Stimulated activated CD4-positive, alpha-beta T cell treated with anti-CD3 and anti-CD28 coated beads, Interleukin-1b, Interleukin-23, amount 100 ng/mL, for 1 hour (primary cell): ENCODE measurements at places on chromosomes 1 and 21.

GRCh38 chr1:195979646-195980045 is 628.6 kb downstream of the KCNT2 start:
- DNase-seq, result no peak

GRCh38 chr1:58180537-58180936 is 366.0 kb downstream of the OMA1 start:
- DNase-seq, result no peak

DNA sequence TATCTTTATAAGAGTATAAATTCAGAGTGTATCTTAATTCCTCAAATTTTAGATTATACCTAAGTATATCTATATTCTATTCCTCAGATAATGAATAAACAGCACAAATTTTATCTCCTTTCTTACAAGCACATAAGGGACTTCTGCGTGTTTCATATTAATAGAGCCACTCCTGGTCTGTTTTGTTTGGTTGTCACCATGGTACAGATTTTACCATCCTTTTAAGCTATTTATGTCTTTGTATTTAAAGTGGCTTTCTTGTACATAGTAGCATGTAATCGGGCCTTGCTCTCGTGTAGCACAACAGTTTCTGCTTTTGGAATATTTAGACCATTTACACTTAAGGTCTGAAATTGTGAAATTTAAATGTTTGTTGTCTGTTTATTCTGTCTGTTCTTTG is 52.6 kb upstream of the SLC35A3 start:
- DNase-seq, result no peak

DNA sequence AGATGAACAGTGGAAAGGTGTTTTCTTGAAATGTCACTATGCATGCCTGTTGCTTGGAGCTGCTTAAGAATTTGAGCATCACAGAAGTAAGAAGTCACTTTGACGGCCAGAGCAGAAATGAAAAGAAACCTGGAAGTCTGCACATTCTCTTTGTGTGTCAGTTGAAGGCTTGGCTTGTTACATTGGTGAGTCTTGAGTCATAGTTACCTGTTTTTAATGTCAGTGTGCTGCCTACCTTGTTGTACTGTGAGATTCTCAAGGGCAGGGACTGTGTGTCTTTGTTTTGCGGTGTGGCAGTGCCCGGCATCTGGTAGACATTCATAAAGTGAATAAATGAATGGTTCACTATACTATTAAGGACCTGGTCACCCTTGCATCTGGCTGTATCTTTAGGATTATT is 9.9 kb downstream of the OTUD3 start:
- DNase-seq, result no peak

DNA sequence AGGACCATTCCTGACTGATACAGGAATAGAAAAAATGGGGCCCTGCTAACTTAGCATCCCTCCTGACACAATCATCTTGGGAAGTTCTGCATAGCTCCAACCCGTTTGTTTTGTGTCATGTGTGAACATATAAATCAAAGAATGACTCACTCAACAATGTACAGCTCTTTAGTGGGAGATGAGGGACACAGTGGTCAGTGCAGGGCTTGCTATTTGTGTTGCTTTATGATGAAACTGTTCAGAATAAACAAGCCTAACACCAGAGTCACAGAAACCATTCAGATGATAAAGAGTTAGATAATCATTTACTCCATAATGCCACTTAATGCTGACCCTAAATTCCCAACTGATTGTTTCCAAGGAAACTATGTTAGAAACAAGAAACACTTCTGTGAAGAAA is 154.2 kb upstream of the ZNHIT6 start:
- DNase-seq, result no peak

GRCh38 chr1:94686882-94687281 is 133.3 kb upstream of the SLC44A3 start:
- no peak for DNase-seq

DNA sequence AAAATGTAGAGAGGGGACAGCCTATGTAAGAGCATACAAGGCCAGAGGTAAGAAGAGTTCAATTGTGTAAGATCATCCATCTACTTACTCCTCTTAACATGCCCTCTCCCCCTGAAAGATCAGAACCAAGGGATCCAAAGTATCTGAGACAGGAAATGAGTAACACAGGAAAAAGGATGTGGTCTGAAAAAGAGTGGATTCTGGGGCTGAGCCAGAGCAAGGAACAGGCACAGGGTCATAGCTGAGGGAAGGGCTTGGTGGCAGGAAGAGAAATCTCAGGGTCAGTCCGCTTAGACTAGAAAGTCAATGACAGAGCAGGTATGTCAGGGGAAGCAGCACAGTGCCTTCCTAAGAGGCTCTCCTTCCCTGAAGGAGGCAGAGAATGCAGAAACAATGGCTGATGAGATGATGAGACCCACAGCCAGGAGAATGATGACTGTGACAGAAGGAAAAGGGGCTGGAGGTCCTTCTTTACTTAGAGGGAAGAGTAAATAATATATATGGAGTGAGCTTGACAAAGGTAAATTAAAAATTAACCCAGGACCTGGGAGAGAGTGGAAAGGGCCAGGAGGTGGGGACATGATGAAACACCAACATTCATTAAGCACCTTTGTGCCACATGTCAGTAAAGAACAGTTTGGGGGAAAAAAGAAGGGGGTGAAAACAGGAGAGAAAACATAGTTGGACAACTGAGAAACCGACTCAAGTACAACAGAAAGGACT is 26.2 kb upstream of the A3GALT2 start:
- no peak for DNase-seq

DNA sequence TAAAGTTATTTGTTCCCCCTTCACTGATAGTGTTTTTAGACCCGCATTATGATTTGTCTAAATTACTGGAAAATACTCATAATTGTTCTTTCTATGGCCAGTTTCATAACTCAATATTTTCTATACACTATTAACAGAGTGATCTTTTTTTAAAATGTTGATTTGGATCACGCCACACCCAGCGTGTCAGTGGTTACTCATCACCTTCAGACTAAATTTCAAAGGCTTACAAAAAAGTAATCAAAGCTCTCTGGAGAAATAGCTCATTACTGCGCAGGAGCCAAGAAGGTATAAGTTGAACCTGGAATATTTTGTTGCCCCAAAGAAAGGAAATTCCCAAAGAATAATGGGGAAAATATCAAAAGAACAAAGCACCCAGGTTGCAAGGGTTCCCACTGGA is 104.9 kb downstream of the EVI5 start:
- DNase-seq, result no peak

DNA sequence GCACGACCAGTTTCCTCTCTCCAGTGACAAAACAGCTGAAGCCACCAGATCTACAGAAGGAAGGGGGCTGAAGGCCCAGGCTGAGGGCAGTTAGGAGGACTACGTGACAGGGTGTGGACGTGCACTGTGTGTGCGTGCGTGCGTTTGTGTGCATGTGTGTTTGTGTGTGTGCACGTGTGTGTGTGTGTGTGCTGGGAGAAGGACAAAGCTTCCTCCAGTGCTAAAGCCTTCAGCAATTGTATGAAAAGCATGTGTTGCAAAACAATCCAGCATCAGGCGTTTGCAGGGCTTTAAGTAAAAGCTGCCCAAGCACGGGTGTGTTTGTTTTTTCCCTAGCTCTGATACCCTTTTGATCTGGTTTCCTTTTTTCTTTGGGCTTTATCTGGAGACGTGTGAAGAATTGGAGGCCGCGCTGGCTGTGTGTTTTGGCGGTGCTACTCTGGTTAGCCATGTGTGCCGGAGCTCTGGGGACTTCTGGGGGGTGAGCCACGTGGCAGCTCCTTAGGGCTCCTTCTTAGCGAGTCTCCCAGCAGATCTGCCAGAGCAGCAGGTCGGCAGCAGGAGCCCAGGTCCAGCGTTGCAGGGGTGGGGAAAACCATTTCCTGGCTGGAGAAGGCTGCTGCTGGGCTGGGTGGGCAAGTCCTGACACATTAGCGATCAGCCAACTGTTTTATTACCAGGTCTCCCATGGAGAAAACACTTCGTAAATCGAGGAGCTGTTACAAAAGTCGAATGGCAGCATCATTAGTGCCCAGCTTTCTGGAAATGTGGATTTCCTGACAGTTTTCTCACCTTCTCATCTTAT is 73.4 kb downstream of the UCK2 start:
- DNase-seq, result no peak

DNA sequence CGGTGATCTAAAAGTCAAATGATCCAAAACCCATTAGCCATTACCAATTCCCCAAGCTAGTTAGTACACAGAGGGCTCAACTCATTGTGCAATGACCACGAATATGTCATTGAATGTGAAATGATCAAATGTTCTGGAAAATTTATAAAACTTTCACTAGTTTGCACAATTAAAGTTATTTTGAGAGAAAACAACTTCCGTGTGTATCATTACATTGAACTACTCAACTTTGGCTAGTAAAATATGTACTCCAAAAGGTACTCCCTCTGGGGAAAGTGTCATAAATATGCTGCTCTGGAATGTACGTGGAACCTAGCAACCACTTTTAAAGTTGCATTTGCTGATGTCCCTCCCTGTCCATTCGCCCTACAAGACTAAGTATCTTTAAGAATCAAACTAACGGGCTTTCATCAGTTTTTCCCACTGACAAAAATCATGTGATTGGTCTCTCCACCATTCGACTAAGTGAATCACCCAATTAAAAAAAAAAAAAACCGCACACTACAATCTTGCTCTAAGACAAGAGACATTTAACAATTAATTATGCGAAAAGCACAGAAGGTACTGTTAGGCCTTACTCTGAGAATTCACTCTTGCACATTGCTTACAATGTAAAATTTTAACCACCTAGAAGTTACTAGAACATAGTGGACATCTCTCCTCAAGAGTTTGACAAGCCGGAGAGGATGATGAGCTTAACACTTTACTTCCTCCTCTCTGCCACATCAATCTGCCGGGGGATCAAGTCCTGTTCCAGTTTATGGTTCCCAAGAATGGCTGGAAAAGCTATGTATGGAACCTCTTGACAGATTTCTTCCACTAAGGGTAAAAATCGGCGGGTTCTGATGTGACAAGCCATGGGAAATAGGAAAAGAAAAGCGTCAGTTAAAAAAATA is 1.2 kb downstream of the ACBD3 start:
- no peak for DNase-seq

GRCh38 chr1:178694923-178695525 is 30.0 kb upstream of the RALGPS2 start:
- no peak for DNase-seq

DNA sequence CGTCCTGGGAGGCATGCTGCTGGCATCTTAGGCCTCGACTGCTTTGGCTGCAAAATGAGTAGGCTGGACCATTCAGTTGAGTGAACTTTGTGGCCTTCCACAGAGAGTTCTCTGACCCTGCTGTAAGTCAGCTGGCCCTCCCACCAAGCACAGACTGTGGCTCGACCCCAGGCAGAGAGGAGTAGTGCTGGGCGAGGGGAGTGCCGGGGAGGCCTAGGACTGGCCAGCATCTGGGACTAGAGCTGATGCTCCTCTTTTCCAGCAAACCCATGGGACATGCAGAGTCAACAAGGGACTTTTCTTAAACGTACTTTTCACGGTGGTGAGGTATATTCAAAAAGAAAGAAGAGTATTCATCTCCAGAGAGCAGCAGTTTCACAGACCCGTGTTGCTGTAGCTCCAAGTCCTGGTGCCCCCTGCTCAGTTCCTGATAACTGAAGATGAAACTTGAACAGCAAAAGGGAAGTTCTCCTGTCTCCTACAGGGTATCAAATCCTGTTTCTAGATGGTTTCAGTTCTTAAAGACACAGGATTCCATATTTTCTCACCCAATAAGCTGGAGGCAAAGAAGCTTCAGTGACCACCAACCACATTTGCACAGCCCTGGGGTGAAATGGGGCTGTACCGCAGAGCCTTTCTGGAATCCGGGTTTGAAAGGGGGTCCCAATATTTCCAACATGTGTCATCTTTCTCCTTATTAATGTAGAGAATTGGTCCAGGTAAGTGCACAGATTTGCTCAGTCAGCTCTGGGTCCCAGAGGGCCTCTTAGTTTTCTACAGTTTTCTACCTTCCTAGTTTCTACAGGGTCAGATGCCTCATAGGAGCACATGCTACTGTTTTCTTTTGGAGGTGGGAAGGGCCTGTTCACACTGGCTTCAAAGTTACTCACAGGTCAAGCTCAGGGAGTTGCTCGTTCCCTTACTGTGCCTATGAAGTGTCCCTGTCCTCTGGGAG is 20.9 kb downstream of the BATF3 start:
- DNase-seq, result no peak

DNA sequence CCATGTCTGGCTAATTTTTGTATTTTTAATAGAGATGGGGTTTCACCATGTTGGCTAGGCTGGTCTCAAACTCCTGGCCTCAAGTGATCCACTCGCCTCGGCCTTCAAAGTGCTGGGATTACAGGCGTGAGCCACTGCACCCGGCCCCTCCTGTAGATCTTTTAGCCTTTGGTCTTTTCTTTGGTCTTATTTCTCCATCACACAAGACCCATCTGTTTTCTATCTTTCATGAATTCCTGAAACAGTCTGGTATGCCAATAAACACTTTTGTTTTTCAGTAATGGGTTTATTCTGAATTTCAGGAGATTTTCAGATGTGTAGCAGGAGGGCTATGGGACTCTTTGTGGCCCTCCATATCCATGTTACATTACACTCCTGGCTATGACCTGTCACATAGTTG is 23.2 kb downstream of the ERRFI1 start:
- no peak for DNase-seq

GRCh38 chr1:186125511-186125910 is 249.5 kb downstream of the TPR start:
- DNase-seq, result no peak

DNA sequence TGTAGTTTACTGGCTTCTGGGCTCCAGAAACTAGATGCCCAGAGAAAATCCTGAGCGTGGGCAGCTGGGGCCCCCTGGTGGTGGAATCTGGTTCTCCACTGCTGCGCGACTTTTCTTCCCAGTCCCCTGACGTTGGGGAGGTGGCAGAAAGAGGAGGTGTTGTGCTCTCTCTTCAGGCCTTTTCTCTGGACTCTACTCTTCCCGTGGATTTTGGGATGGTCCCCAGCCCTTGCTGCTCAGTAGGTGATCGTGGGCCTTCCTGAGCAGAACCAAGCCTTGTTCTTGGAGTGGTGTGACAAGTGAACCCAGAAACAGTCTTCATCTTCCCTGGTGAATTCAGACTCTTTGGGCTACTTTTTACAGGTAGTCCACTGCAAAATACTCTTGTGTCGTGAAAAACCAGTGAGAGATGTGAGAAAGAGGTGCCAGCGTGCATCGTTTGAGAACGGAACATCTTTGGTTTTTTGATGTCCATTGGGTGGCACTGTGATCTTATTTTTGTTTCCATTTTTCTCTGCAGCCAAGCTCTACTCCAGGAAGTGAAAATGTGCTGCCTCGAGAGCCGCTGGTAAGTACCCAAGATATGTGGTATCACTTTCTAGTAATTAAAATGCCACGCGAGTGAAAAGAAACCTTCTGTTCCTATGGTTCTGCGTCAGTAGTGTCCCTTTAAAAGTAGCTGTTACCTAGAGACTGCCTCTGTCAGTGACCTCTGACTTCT is 20.2 kb downstream of the PEX14 start:
- DNase-seq, result peak; percentile 73

GRCh38 chr1:181541947-181542346 is 58.6 kb downstream of the CACNA1E start:
- DNase-seq, result no peak
